Hepatocyte (in vitro differentiated cells): ENCODE measurements at places on chromosomes 1 and 21.

GRCh38 chr1:6694121-6694713 is 7.4 kb downstream of the DNAJC11 start:
- no peak for DNase-seq

DNA sequence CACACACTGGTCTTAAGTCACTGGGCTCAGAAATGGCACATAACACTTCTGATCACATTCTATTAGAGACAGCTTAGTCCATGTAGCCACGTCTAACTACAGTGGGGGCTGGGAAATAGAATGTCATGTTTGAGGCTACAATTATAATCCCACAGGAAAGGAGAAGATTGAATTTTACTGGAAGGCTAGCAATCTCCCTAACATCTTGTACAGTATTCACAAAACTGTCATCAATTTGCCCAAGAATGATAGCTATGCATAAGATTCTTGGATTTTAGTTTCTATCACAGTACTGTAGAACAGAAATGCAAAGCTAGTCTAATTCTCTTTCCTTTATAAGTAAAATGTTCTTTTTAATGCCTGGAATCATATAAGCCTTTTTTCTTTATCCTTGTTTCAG is 12.7 kb upstream of the ZMYM6 start:
- DNase-seq, result no peak

GRCh38 chr1:207355060-207355459 is 33.6 kb downstream of the CD55 start:
- DNase-seq, result no peak

DNA sequence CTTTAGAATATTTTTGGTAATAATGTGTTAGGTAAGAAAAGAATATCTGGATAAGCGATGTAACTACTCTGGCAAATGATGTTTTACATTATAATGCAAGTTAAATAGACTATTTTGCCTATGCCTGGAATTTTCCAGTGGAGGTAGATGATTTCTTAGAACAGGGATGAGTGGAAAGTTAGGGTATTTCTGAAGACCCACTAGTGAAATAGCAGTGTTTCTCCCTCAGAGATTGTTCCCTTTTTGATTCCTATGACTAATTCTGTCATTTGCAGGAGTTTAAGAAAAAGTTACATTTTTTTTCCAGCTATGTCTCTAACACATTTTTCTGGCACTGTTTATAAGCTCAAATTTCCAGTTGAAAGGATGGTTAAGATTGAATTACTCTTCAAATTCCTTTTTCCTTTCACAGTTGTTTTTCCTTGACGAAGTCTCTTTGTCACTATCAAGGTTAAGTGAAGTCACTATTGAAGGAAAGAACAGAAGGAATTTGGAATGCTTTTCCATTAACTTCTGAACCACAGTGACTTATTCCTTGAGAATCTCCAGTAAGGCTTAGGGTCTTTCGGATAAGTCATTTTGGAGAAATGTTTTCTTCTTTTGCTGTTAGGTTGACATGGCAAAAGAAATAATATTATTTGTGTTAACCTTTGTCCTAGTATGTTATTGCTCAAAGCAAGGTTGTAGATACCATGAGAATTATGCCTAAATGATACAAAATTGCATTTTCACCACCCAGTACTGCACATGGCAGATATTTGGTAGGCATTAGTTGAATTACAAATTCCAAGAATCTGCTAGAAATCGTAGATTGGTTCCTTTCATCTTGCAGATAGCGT is 42.9 kb upstream of the ZNF326 start:
- DNase-seq, result no peak

DNA sequence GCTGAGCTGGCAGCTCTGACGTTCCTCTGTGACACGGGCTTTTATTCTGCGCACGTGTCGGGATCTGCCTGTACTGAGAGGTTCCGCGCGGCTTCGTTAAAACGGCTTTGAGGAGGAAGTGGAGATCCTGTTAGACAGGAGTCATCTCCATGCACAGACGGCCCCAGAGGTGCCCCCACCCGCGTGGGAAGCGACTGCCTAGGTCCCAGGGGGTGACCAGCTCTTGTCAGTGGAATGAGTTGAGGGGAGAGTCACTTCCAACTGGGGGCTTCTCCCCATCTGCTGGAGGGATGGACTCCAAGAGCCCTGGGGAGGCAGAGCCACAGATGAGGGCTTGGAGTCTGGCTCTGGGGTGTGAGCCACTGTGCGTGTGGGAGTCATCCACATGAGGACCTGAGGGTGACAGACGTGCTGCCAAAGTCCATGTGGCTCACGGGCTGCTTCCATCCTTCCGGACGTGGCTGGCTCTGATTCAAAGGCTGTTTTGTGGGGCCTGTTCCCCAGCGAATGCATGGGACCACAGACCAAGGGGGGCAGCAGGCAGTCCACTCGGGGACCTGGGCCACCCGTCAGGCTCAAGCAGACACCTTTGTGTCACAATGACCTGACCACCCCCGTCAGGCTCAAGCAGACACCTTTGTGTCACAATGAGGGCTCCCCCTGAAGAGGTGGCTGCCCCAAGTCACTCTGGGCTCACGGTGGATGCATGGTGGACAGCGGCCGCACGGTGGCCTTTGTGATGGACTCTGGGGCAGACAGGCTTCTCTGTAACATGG is 26.8 kb downstream of the PTTG1IP start:
- DNase-seq, result peak; percentile 45

DNA sequence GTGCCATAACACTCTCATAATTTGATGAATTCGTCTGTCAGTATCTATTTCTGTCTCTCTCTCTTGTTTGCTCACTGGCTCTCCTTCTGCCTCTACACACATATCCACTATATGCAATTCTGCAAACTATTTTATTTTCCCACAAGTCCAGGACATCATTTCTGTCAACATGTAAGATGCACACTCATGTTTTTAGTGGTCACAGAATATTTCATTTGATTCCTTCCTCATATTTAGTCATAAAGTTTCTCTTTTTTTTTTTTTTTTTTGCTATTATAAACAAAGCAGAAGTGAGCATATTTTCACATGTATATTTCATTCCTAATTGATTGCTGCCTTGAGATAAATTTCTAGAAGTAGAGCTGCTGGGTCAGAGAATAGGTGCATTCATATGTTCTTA is 165.3 kb downstream of the PGBD5 start:
- DNase-seq, result no peak

- DNase-seq, result no peak
These were observed 24.8 kb downstream of the F11R start for GRCh38 chr1:160996178-160996577.

DNA sequence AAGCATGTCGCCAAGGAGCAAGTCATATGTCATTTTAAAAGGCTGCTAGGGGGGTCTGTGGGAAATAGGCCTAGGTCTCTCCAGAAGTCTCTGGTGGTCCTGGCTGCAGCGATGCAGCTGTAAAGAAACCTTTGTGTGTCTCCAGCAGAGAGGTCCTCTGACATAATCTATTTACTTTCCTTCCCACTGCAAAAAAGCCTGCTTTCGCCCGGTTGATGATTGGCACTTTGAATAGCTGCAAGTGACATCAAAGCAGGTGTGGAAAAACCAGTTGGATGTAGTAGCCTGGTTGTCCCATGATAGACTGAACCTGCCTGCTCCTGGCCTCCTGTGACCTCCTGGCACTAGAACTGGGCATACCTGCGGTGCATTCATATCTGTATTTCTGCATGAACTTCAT is 13.8 kb downstream of the RASSF5 start:
- DNase-seq, result peak; percentile 49

GRCh38 chr1:248904437-248905216 is 1.4 kb upstream of the PGBD2 start:
- no peak for DNase-seq

- peak; percentile 64 for DNase-seq
These were observed 3.2 kb downstream of the MYBPH start for GRCh38 chr1:203172184-203173010.

DNA sequence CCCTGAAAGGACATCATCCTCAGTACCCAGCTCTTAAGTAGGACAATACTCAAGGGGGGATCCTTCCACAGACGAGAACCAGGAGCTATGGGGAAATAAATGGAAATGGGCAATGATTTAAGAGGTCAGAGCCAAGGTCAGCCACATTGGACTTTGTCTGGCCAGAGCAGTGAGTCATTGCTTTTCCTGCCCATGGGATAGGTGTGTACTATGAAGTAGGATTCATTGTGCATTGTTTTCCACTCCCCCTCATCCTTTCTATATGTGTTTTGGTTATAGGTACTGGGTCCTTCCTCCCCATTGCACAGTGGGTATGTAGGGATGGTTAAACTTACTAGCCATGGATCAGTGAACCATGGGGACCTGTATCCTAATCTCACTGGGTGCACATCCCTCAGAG is 328.9 kb upstream of the USP25 start:
- DNase-seq, result no peak

DNA sequence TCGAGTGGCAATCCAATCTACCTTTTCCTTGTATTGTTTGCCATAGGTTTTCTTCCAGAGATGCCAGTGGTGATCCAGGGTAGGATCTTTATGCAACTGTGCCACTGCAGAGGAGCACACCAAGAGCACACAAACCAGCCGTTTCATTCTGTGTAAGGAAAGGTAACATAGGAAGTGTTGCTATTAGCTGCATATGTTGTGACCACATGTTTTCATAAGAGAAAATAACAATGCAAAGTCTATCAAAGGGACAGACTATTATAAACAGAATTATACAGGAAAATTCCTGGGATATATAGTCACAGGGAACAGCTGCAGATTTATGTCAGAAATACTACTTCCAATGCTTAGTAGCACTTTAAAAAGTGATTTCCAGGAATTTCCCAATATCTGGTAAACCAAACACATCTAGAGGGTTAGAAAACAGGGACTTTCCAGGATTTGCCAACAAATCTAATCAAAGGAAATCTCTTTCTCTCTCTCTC is 919 bp downstream of the CTSS start:
- peak; percentile 16 for DNase-seq

GRCh38 chr1:226223786-226224244 is 351 bp downstream of the MIXL1 start:
- peak; percentile 27 for DNase-seq

GRCh38 chr1:156658945-156659574 is 17.1 kb downstream of the BCAN start:
- DNase-seq, result no peak

DNA sequence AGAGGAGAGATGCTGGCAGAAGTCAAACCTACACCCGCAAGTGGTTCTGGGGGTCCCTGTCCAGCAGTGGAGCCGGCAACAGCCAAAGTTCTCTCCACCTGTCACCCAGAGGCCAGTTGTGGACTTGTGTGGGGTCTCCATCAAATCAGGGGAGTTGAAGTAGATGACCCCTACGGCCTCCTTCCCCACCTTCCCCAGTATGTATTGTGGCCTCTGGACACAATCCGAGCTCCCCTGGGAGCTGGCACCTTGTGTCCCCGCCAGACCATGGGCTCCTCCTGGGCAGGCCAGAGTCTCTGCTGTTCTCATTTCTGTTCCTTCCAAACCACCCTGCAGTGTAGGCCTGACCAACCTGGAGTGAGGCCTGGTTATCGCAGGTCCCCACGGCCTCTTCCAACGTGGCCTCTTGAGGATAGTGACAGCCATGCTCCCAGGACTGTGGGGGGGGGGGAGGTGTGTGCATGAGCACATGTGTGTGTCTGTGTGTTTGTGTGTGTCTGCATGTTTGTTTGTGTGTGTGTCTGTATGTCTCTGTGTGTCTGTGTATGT is 246.4 kb downstream of the MATN1 start:
- no peak for DNase-seq

- DNase-seq, result no peak
These were observed 59.5 kb upstream of the C1orf105 start for GRCh38 chr1:172360985-172361384.

DNA sequence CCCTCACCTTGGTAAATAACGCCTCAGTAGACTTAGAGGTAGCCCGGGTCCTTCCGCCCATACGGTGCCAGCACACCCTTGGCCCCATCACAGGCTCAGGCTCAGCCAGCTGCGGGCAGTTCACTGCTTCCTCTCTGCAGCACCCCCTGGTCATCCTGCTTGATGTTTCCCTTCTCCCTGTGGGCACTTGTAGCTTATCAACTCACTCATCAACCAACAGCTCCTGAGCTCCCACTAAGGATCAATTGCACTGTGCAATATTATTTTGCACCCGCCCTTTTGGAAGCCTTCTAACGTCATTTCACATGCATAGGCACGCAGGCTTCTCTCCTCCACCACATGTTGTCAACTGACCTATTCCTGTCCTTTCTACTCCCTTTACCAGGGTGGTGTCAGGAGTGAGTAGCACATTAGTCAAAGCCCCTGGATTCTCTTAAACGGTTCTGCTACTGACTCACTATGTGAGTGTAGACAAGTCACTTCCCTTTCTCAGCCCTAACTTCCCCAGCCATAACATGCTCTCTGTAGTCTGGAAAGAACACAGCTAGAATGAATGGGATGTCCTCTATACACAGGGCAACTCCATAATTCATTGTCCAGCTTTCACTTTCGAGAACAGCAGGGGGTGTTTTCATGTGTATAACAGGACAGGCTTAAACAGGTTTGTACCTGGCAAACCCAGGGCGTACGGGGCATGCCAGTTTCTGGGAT is 47.1 kb upstream of the IRF2BP2 start:
- no peak for DNase-seq

DNA sequence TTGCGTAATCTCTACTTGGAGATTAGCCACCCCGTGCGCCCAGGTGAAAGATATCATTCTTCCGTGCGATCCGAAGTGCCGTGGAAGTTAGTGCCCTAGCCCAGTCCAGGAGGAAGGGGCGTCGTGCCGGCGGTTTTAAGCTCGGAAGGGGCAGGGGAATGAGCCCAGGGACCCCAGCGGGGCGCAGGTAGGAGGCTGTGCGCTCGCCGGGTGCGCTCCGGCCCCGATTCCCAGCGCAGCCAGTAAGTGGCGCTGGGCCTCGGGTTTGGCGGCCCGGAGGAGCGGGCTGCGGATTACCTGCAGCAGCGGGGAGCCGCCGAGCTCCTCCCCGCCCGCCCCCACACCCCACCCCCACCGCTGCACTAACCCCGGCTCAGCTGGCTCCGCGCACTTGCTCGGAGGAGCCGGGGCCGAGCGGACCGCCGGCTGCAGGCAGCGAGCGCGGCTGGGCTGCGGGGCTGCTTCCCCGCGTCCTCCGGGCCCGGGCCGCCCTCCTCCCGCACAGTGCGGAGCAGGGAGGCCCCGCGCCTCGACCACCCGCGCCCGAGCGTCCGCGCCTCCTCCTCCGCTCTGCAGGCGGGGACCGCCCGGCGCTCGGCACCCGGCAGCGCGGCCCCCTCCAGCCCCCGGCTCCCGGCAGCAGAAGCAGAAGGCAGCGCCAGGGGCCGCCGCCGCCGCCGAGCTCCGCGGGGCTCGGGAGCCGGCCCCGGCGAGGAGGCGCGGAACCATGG is at the start of gene RYR2:
Gene RYR2, plus strand, starts transcription at position 390 of the 731 bp plus-strand sequence. Its CDS starts 338 bp downstream, at position 728.
- DNase-seq, result peak; percentile 70

DNA sequence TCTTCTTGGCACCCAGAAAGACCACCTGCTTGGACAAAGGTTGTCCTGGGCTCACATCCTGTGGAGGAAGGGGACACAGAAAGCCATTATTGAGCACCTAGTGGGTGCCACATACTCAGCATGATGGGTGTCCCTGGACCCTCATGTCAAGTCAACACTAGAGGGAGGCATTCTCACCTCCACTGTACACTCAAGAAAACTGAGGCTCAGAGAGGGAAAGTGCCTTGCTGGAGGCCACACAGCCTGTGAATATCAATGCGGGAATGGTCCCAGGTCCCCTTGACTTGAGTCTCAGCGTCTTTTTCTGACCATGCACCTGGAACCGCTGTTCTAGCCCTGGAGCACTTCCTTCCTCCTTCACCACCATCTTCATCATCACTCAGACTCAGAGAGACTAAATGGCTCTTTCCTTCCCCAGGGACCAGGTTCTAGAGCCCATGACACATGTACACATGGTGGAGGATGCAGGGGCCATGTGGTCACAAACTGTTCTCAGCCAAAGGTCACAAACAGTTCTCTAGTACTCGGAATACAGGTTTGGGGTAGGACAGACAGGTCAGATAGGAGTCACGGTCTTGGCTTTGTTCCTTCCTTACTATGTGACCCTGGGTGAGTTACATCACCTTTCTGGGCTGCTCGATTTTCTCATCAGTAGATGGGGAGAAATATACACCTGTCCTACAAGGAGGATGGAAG is 89.2 kb upstream of the WNT4 start:
- no peak for DNase-seq
